ENCODE measurements at places on chromosomes 16 and 17. TPM values are rescaled to one million over a fixed set of nuclear protein-coding genes. Genes with fewer than 3 reads are reported as not detected.

DNA sequence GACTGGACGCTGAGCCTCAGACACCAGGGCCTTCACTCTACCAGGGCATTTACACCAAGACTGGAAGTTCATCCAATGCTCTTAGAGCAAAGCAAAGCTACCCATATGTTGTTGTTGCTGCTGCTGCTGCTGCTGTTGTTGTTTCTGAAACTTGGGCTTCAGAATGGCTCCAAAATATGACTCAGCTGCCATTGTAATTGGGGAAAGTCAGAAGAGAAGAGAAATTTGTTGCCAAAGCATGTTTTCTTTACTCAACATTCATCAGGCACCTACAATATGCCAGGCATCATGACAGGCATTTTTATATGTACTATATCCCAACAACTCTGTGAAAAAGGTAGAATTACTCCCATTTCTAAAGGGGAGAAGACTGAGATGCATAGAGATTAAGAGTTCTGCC is 11.9 kb downstream of the KRT32 start:
- no peak for DNase-seq
- H3K27ac ChIP-seq: no peak overlapping the region

DNA sequence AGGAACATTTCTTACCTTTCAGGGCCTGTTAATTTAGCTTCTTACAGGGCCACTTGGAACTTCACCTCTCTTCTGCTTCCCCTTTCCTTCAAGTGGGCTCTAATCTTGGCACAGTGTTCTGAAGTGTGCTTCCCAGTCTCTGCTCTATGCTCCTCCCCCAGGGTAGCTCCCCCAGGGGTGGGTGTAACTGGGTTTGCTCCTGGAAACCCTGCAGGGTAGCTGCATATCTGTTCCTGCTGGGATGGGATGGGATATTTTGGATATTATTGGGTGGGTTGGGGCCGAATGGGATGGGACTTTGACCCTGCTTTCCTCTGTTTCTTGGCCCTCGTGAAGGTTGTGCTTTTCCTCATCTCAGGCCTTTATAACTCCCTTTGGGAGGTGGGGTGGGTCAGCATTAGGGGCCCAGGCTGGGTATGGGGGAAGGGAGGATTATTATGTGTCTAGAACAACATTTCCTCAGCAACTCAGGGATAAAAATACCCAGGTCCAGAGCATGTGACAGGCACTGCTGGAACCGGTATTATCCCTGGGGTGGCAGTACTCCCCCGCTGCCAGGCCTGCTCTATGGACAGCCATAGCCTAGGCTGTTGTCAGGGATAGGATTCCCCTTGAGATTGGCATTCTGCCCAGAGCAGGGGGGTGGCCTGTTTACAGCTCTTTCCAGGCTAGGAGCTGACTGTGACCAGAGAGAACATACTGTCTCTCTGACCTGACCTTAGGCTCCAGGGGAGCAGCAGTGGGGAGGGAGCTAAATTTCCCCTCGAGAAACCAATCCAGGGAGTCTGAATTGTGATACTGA is 5.0 kb downstream of the NFE2L1 start:
- no peak overlapping the region for H3K4me3 ChIP-seq
- H3K27ac ChIP-seq: peak overlapping the region; percentile 98
- DNase-seq: peak; percentile 91
- peaks cover 9% of the 10 kb centered on the region for H3K36me3 ChIP-seq

DNA sequence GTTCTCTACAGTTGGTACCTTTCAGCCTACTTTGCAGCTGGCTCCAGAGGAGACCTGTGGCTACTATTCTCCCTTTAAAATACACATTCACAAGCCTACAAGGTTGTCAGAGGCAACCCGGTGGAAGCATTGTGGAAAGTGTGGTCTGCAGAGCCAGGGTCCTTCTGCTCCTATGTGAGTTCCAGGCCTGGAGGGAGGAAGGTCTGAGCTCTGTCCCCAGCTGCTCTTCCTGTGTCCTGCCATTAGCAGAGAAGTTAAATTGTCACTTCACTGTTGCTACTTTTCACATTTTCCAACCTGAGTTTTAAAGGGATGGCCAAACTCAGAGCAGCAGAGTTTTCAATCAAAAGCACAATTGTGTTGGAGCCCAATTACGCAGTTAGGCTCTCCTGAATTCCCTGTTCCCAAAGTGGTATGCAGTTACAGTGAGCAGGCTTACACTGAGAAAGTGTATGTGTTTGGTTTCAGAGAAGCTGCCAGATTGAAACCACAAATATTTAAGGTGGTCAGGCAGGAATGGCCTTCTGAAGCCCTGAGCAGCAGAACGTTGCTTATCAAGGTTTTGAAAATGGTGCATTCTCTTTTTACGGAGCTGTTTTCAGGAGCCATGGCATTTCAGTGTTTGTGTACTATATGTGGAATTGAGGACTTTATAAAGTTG is 25.0 kb downstream of the MAP3K3 start:
- no peaks in the 10 kb centered on the region for H3K4me1 ChIP-seq
- no peak overlapping the region for H3K4me3 ChIP-seq
- no peak for DNase-seq
- peaks cover 17% of the 10 kb centered on the region for H3K36me3 ChIP-seq
- H3K27ac ChIP-seq: no peak overlapping the region
- H3K27me3 ChIP-seq: no peaks in the 10 kb centered on the region

GRCh38 chr16:27314161-27314723 is 468 bp downstream of the IL4R start:
- peaks cover 17% of the 10 kb centered on the region for H3K4me1 ChIP-seq
- H3K27me3 ChIP-seq: no peaks in the 10 kb centered on the region
- peak overlapping the region; percentile 96 for H3K27ac ChIP-seq
- peak overlapping the region; percentile 73 for H3K4me3 ChIP-seq

- no peak overlapping the region for H3K4me3 ChIP-seq
- H3K36me3 ChIP-seq: peaks cover 4% of the 10 kb centered on the region
- no peak overlapping the region for H3K27ac ChIP-seq
- H3K27me3 ChIP-seq: no peaks in the 10 kb centered on the region
These were observed 17.7 kb downstream of the TCF25 start for GRCh38 chr16:89890886-89891657.

DNA sequence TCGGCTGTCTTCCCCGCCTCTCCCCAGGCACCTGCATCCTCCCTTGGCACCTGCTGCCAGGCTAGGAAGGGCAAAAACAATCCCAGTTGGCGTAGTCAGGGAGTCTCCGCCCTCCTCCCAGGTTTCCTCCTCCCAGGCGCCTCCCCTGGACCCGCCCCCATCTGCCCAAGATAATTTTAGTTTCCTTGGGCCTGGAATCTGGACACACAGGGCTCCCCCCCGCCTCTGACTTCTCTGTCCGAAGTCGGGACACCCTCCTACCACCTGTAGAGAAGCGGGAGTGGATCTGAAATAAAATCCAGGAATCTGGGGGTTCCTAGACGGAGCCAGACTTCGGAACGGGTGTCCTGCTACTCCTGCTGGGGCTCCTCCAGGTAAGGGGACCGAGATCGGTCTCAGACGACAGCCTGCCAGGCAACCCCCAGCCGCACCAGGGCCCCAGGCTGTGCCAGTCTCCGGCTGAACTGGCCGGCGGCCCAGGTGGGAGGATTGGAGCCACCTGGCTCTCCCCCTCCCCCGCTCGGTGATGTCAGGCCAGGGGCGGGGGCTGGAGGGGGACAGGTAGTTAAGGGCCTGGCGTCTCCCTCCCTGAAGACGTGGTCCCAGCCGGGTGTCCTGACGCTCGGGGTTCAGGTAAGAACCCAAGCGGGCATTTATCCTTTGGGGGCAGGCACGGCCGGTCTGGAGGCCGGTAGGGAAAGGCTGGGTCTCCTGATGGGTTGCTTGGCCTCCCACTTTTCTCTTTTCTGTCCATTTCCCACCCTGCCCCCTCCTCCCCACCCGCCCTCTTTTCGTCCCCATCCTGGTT is at the start of gene GRB7:
TSS of gene GRB7 (plus strand) at position 179 of the 808 bp plus-strand sequence. CDS start 4,364 bp downstream, outside the sequence.
- H3K4me1 ChIP-seq: no peaks in the 10 kb centered on the region
- peak within 1 kb of the TSS; percentile 96 for H3K27ac ChIP-seq
- H3K27me3 ChIP-seq: no peaks in the 10 kb centered on the region
- H3K36me3 ChIP-seq: peaks cover 10% of the 10 kb centered on the region
- peak; percentile 94 for DNase-seq

GRCh38 chr17:79678091-79678735 is 52.5 kb upstream of the ENPP7 start:
- H3K27ac ChIP-seq: no peak overlapping the region
- H3K36me3 ChIP-seq: no peaks in the 10 kb centered on the region
- H3K4me1 ChIP-seq: no peaks in the 10 kb centered on the region
- no peak for DNase-seq
- H3K27me3 ChIP-seq: no peaks in the 10 kb centered on the region
- no peak overlapping the region for H3K4me3 ChIP-seq

- no peak overlapping the region for H3K27ac ChIP-seq
- DNase-seq: no peak
- H3K4me3 ChIP-seq: no peak overlapping the region
- no peaks in the 10 kb centered on the region for H3K27me3 ChIP-seq
These were observed 185.7 kb downstream of the IRX5 start for GRCh38 chr16:55116165-55116920.

GRCh38 chr17:75878174-75878998 is at the start of gene TRIM47:
Gene TRIM47, minus strand, starts transcription at chr17:75878581. Its CDS starts 33 bp downstream, at chr17:75878548.
- peak within 1 kb of the TSS; percentile 72 for H3K4me3 ChIP-seq
- H3K4me1 ChIP-seq: peaks cover 17% of the 10 kb centered on the region
- peak within 1 kb of the TSS; percentile 95 for H3K27ac ChIP-seq
- no peaks in the 10 kb centered on the region for H3K27me3 ChIP-seq

- H3K36me3 ChIP-seq: no peaks in the 10 kb centered on the region
- no peak for DNase-seq
- H3K4me1 ChIP-seq: no peaks in the 10 kb centered on the region
- H3K27me3 ChIP-seq: no peaks in the 10 kb centered on the region
- H3K27ac ChIP-seq: no peak overlapping the region
These were observed 3.0 kb downstream of the NTAN1 start for GRCh38 chr16:15052747-15053476.

DNA sequence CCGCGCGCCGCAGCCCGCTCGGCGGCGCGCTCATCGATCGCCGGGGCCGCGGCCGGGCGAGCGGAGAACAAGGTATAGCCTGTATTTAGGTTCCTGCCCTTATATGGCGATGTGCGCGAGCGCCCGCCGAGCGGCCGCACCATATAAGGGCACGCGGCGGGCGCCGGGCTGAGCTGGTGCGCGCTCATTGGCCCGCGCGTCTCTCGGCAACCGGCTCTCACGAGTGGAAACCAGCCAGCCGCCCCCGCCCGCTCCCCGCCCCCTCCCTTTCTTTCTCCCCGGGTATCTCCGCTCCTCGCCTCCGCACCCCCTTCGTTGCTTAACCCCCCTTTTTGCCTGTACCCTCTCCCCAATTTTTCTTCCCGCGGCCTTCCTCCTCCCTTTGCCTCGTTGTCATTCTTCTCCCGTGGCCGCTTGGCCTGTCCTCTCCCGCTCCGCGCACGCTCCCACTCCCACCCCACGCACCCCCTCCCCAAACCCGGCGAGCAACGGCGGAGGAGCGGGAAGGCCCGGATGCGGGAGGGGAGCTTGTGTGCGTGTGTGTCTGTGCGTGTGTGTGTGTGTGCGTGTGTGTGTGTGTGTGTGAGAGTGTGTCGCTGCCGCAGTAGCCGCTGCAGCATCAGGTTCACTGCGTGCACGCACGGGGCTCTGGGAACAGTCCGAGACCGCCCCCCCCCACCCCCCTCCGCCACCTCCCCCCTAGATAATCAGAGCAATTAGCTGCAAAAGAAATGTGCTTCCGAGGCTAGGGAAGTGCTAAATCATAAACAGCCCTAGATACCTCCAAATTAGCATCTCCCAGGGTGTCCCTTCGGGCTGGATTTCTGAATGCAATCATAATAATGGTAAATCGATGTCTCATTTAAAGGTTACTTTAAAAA is 13.5 kb upstream of the CBX8 start:
- no peaks in the 10 kb centered on the region for H3K4me1 ChIP-seq
- DNase-seq: peak; percentile 86
- no peak overlapping the region for H3K27ac ChIP-seq

The UNC119 gene
- total RNA-seq: 19.0 TPM

The KRTAP2-3 gene
- total RNA-seq: 0.28 TPM

The TNP2 gene
- not detected for total RNA-seq

The RRAD gene
- total RNA-seq: 90.9 TPM

The GUCY2D gene
- 0.19 TPM for total RNA-seq

The CFAP97D1 gene
- total RNA-seq: not detected

The EFCAB13 gene
- 18.8 TPM for total RNA-seq

The MSRB1 gene
- total RNA-seq: 32.0 TPM

Data from kidney (tissue), 22 donors.